T1000 (cell line): ENCODE measurements at places on chromosomes 1 and 21.

DNA sequence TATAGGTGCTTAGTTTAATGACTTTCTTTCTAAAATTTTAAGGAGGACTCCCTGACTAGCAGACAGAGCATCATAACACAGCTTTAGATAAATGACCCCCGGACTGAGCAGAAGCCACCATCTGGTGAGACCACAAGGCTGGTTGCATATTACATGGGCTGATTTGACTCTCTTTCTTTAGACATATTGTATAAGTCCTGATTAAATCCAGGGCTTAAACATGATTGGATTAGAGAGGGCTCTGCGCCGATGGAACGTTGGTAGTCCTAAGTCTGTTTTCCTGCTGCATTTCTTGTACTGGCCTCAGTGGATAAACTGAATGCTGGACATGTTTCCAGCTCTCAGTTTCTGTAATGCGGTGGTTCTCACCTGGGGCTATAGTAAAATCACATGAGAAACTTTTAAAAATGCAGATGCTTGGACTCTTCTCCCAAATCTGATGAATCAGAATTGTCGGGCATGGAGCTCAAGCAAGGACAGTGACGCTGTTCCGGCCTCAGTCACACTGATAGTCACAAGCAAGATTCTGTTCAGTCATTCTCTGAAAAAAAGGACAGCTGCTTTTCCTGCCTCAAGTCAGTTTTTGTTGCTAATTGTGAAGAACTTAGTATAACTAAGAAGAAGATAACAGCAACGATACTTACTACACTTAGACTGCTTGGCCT is 16.6 kb downstream of the DDI2 start:
- DNase-seq, result no peak

- DNase-seq, result no peak
Observed at GRCh38 chr1:53503433-53504217, 44.4 kb downstream of the DMRTB1 start.

DNA sequence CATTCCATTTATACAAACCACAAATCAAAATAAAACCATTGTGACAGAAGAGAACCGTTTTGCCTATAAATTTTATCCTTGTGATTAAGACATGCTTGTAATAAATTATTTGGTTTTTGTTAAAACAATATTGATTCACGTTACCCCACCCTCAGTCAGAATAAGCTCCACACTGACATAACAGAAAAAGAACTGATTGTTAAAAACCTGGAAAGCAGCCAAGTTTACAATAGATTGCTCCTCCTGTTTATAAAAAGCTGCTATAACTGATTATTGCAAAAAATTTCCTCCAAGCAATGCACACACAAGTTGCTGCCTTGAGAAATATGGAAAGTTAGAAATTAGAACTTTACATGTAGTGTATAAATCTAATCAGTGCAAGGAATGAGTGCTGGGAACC is 263.5 kb downstream of the SETD4 start:
- DNase-seq, result no peak

GRCh38 chr1:58162952-58163550 is 383.5 kb downstream of the OMA1 start:
- peak; percentile 30 for DNase-seq

DNA sequence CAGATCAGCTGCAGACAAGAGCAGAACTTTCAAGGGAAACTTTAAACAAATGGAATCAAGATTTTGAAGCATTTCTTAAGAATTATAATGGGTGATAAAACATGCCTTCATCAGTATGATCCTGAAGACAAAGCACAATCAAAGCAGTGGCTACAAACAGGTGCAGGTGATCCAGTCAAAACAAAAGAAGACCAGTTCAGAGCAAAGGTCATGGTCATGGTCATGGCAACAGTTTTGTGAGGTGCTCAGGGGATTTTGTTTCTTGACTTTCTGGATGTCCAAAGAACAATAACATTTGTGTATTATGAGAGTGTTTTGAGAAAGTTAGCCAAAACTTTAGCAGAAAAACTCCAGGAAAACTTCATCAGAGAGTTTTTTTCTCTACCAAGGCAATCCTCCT is 681.7 kb upstream of the PTBP2 start:
- DNase-seq, result no peak
